ENCODE measurements at places on chromosomes 13 and 19.
A peak's percentile ranks its signal among the peaks of the same experiment; 100 is the strongest.

DNA sequence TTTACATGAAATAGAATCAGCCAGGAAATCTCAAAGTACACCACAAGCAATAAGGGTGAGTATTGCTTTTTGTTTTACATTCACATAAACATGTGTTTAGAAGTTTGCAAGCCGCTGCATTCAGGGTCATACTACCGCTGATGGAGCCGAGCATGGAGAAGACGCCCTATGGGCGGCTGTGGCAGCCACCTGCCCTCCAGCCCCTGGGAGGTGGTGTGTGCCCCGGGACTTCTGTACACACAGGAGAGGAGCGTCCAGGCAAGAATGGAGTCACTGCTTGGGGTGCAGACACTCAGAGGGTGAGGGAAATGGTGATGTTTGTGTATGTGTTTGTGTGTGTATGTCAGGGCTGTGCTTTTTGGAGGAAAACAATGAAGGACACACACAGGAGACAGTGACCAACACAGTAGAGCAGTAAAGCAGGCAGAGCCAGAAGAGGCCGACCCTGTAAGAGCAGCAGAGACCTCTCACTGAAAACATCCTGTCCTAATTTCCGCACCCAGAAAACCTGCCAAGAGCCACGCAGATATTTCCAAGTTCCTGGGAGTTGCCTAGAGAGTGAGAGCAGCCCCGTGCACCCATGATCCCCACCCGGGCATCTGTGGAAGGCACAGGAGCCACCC, 108.1 kb upstream of the GJB6 start:
- DNase-seq, result no peak

DNA sequence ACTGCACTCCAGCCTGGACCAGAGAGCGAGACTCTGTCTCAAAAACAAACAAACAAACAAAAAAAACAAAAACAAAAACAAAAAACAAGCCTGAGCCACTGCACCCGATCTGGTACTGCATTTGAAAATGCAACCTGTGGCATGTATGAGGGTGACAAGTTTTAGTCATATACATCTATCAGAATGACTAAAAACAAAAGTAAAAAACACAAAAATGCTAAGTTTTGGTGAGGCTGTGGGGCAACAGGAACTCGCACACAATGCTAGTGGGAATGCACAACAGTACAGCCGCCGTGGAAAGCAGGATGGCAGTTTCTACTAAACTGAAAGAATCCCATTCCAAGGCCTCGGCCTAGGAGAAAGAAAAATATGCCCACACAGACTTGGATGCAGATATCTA, 7.8 kb downstream of the EBPL start:
- DNase-seq, result no peak

DNA sequence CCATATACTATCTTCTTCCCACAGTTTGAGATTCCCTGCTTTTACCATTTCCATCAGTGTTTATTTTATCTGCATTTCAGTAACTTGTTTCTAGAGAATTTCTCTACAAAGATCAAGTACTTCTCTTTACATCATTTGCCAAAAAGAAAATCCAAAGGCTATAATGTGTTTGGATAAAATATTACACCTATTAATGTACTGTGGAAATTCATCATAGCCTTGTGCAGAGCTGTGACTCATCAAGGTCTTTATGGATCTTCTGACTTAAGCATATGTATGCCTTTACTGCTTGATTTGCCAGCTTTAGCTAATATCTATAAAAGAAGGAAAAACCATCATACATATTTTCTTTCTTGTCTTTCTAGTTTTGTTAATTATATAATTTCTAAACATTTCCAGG, 9.6 kb upstream of the HTR2A start:
- DNase-seq, result no peak

- DNase-seq, result no peak
Measured at GRCh38 chr13:95787356-95788099, 110.6 kb downstream of the DNAJC3 start.

DNA sequence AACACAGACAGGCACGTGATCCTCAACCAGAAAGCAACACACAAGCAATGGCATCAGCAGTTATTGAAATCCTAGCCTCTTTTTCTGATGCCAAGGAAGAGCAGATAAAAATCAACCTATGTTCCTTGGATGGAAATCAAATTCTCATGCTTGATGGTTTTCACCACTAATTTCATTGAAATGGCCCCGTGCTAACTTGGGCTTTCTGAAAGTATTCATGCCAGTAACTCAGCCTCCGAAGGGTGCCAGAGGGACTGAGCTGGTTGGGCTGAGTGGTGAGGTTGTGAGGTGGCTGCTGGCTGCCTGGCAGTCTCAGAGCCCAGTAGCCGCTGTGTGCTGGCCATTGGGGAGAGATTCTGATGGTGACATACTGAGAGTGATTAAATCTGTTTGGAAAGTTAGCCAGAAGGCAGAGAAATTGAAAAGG, 309.3 kb downstream of the DCT start:
- no peak for DNase-seq

GRCh38 chr19:588741-589692, 664 bp upstream of the HCN2 start:
- DNase-seq, result no peak

DNA sequence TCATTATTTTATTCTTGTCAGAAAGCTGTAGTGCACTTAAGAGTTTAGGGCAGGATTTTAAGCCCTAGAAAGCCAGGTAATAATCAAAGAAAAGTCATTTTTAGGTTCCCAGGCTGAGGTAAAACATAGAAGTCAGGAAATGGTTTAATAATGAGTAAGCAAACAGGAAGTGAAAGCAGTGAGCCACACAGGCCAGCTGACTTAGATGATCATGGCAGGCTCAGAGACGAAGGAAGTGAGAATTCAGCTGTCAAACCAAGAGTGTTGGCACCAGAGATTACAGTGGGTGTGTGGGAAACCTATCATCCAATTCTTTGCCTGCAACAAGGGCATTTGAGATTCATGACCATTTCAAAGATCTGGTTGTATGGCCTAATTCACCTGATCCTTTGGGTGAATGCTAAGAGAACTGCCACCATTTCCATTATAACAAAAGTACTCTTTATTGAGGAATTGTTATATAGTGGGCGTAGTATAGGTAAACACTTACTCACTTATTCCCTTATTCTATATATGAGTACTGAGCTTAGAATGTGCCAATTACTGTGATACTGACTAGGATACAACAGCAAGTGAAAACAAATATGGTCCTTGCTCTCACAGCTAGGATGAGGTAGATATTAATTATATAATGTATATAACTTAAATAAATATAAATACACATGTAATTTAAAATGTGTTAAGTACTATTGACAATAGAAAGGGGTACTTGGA, 103.7 kb upstream of the EDNRB start:
- DNase-seq, result no peak

GRCh38 chr13:68168448-68168847, 938.3 kb upstream of the PCDH9 start:
- no peak for DNase-seq

DNA sequence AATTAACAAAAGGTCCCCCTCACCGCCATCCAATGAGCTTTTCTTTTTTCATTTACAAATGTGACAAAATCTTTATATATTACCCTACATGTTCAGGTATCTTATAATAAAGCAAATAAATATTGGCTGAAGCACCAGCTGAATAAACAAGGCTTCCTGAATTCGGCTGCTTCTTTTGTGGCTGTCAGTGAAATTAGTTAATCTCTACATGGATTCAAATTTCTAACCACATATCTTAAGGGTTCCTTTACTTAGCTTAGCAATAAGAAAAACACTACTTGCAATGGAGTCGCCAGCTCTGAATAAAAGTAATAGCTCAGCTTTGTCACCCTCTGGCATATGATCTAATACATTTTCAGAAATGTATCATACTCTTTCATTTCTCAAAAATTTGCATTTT, 104.3 kb downstream of the CCNA1 start:
- no peak for DNase-seq

GRCh38 chr13:50927701-50928100, 18.1 kb downstream of the RNASEH2B start:
- DNase-seq, result no peak

- peak; percentile 92 for DNase-seq
Measured at GRCh38 chr19:44770550-44771257, 7.0 kb upstream of the CBLC start.

GRCh38 chr19:39351537-39352064, 9.4 kb downstream of the SAMD4B start:
- no peak for DNase-seq

DNA sequence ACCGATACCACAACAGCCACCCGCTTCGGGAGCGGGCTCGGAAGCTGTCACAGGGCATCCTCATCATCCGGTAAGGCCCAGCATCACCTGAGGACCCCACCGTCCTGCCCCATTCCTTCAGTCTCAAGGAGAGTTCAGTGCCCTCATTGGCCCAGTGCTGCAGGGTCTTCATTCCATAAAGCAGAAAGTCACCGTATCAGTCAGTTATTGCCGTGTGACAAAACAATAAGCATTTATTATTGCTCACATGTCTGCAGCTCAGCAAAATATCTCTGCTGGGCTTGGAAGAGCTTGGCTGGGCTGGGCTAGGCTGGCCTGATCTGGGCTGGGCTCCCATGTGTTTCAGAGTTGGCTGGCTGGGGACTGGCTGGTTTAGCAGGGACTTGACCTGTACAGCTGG, 8.1 kb upstream of the MRI1 start:
- DNase-seq, result no peak

GRCh38 chr13:85194482-85194881, 604.7 kb downstream of the SLITRK6 start:
- no peak for DNase-seq

GRCh38 chr13:98981369-98982080, 3.7 kb upstream of the DOCK9 start:
- no peak for DNase-seq

DNA sequence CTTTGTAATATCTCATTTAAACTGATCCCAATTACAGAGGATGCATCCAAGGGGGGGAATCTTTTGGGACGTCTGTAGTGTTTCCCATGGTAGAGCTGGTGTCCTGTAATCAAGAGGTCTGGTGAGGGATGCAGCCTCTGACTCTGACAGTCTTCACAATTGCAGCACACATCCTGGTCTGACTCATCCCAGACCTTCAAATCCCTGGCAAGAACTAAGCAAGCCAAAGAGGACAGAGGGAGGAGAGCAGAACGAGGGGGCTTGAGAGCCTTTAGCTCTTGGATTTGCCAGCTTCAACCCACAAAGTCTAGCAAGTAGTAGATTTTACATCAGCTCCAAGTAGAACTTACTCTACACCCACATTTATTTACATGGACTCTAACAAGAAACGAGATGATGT, 17.3 kb upstream of the FCGBP start:
- no peak for DNase-seq

DNA sequence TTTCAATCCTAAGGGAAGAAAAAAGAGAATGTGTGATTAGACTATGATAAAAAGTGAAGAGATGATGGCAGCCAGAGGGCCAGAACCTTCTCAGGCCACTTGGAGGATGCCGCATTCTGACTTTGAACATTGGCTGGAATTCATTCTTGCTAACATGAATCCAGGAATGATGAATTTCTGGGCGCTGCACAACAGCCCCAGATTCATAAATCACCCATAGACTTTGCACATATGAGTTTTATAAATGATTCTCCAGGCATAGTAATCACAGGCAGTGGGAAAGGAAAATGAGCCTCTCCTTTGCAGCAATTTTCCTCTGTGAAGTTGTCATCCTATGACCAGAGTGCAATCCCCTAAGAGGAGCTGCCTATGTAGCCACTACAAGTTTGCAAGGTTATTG, 555.4 kb downstream of the KCTD12 start:
- no peak for DNase-seq

DNA sequence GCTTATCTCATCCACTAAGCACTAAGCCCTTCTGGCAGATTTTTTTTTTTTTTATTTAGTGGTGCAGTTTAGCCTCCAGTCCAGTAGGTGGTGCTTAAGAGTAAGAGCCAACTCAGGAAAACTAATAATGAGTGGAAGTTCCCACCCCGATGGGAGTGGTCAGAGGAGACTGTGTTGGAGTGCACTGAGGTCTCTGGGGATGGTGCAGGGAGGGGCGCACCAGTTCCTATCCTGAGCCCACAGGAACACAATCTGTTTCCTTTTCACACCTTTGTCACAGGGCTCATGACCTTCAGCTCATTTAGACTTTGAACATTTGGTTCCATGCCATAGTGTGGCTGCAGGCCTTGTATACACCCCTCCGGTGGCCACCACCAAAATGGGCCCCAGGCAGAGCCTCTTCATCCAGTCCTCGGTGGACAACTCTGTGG, 367.4 kb downstream of the SPRY2 start:
- no peak for DNase-seq

DNA sequence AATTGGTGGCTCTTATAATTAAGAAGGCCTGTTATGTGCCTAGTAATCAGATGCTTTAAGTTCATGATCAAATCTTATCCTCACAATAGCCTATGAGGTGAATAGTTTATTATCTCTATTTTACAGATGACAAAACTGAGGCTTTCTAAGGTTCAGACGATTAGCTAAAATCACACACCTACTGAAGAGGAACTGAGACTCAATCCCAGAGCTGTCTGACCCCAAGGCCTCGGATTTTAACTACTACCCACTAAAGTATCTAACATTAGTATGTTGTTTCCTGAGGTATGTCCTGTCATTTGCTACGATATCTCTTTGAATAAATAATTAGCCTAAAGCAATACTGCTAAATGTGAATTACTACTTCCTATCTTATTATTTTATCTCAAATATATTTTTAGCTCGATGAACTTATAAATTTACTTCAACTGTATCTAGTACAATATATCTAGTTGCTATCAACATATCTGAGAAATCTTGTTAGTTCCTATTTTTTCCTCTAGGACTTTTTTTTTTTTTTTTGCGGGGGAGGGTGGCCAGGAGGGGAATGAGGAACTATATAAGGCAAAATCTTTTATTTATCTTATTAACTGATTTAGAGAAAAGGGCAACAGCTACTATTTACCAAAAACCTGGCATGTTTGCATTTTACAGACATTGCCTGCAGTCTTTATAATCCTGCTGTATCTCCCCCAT, 118.5 kb downstream of the ABCC4 start:
- no peak for DNase-seq

DNA sequence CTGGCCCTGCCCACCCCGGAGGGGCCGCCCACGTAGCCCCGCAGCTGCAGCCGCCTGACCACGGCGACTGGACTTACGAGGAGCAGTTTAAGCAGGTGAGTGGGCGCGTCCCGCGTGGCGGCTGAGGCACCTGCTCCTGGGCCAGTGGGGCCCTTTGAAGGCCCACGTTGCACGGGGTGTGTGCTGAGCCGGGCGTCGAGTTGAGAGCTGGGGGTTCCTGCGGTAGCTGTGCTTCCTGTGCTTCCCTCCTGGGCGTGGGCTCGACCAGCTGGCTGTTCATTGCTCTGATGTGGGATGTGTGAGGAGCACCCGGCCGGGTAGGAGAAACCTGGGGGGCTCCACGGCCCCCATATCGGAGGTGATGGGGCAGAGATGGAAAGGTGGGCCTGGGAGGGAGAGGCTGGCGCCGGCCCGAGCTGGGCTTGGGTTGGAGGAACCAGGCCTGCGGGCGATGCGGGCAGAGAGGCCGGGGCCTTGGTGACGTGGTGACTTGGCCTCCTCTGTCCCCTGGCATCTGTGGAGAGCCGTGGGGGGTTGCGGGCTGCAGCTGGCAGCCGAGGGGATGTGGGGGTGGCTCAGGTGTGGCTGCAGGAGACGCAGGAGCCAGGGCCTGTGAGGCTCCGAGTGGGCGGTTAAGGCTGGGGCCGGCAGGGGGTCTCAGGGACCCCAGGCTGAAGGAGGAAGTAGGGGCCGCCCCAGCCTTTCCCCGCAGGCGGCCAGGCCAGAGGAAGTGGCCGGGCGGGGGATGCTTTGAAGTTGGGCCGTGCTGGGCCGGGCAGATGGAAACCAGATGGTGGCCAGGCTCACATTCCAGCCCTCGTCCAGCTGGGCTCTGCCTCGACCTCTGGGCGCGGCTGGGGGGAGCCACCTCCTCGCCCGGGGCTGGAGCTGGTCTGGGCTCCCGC, 7.1 kb downstream of the ARID3A start:
- DNase-seq, result no peak
